Occipital lobe (tissue), 3 donors: ENCODE measurements at places on chromosomes 11 and 22.

DNA sequence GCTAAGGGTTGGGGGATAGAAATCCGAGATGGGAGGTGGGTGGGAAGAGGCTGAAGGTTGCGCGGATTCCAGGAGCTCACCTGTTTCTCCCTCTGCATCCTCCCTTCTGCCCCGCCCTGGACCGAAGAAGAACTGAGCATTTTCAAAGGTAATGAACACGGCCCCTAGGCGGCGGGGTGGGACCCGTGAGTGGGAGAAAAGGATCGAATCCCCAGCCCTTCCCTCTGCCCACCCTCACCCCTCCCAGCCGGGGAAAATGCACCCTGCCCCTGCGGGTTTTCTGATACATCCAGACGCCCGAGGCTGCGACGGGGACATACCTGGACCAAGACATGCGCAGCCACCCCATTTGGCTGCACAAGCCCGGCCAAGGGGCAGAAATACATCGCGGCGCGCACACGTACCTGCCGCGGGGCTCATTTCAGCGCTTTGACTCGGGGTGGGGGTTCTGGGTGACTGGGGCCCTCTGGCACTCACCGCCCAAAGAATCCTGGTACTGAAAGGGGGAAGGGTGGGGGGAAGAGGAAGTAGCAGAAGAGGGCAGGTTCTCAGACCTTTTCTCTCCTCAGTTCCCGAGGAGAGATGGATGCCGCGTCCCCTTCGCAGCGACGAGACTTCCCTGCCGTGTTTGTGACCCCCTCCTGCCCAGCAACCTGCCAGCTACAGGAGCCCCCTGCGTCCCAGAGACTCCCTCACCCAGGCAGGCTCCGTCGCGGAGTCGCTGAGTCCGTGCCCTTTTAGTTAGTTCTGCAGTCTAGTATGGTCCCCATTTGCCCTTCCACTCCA lies 6.0 kb downstream of the VSIG2 start:
- DNase-seq = no peak

DNA sequence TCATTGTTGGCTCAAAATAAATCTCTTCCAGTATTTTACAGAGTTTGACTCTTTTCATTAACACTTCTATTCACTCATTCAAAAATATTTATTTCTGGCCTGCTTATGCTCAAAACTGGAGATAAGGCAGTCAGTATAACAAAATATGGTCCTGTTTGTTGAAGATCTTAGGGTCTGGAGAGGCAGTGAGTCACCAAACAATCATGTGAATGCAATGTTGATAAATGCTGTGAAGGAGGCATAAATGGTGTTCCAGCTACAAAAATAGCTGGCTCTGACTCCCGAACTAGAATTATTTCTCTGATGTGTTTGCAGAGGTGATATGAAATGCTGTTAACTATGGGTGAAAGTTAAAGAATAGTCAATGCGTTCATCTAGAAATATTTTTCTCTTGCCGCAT lies 390.6 kb downstream of the AASDHPPT start:
- DNase-seq = no peak

DNA sequence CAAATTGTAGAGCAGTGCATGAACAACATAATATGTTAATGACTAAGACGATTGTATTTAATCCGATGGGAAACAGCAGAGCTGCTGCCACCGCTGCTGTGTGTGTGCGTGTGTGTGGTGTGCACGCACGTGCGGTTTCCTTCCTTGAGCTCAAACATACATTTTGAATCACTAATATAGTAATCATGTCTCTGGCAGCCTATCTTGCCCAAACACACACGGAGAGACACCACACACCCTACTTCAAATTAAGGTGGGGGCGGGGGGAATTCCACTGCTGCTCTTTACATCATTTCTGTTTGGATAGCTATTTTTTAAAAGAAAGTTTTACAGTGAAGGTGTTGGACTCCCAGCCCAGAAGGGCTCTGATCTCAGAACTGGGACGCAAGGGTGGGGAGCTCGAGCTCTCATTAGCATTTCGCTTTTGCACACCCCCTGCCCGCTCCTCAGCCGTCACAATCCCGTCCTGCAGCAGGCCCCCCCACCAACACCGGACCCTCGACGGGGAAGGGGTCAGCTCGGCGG lies 651 bp upstream of the FAM83F start:
- DNase-seq = no peak

DNA sequence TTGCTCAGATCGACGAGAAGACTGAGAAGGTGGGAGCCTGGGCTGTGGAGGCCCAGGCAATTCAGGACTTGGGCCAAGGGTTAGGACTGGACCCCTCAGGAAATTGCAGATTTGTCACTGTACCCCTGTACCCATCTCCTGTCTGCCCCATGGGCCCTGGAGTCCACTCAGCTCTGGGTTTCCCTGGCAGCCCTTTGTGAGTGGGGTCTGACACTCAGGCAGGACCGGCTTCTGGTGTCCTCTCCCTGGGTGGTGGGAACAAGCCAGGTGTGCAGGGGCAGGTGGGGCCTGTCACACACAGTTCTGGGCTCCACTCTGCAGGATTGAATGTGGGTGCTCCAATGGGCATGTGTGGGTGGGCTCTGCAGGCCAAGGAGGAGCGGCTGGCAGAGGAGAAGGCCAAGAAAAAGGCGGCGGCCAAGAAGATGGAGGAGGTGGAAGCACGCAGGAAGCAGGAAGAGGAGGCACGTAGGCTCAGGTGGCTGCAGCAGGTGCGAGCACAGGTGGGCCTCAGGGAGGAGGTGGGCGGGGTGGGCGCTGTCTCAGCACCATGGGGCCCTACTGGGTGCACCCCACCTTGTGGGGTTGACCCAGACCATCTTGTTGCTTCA lies 21.6 kb downstream of the INCENP start:
- no peak for DNase-seq

DNA sequence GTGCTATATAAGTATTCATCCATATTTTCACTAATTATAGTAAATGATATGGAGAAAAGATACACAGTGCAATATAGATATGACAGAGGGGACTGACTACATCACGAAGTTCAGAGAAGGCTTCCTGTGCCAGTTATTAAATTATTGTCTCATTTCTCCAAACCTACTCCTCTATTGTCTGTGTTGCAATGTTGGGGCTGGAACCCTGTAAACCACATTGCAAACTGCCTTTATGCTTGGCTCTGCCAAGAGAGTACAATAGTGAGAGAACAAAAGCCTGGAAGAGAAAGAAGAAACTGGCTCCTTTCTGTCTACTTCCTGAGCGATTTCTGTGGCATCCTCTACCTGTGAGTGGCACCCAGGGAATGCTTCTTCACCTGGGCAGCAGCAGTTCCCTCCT lies 46.4 kb downstream of the ME3 start:
- DNase-seq = no peak

DNA sequence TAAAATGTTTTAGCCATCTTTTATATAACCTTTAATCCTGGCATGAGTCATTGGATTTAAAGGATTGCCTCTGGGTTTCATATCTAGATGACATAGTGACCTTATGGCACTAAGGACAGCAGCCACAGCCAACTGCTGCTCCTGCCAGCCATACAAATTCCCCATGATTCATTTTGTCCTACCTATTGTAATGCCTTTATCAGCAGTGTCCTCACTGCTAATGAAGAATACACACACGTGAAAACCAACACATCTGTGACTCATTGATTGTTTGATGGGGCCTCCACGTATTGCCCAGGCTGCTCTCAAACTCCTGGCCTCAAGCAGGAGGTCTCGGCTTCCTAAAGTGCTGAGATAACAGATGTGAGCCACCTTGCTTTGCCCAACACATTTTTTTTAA lies 1.8 kb downstream of the LDHAL6A start:
- DNase-seq = no peak

DNA sequence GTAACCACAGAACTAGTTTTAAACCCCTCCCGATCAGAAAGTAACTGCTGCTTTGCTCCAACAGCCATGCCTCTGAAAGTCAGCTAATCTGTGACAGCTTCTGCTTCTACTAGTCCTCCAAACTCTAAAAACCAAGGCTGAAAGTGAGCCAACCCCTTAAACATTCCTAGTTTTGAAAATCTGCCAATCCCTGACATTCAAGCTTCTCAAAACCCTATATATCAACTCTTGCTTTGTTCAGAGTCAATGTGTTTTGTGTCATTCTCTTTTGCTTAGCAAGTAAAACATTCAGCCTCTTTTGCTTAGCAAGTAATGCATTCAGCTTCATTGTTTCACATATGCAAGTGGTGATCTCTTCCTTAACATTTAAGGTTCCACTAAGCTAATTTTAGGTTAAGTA lies 56.9 kb downstream of the ATG16L2 start:
- no peak for DNase-seq

DNA sequence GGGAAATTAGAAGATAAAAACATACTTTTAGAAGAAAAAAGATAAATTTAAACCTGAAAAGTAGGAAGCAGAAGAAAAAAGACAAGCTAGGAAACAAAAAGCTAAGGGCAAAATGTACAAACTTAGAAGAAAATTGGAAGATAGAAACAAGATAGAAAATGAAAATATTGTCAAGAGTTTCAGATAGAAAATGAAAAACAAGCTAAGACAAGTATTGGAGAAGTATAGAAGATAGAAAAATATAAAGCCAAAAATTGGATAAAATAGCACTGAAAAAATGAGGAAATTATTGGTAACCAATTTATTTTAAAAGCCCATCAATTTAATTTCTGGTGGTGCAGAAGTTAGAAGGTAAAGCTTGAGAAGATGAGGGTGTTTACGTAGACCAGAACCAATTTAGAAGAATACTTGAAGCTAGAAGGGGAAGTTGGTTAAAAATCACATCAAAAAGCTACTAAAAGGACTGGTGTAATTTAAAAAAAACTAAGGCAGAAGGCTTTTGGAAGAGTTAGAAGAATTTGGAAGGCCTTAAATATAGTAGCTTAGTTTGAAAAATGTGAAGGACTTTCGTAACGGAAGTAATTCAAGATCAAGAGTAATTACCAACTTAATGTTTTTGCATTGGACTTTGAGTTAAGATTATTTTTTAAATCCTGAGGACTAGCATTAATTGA lies 1.0 kb downstream of the MALAT1 start:
- no peak for DNase-seq

- DNase-seq = no peak
Measured at GRCh38 chr22:41540006-41540315, 4.3 kb downstream of the POLR3H start.

- no peak for DNase-seq
Measured at GRCh38 chr22:45007391-45008185, 2.2 kb downstream of the PHF21B start.

- no peak for DNase-seq
Measured at GRCh38 chr11:117087446-117087845, 10.8 kb downstream of the SIK3 start.

GRCh38 chr11:85787809-85788760 lies 22.9 kb downstream of the SYTL2 start:
- DNase-seq = no peak

DNA sequence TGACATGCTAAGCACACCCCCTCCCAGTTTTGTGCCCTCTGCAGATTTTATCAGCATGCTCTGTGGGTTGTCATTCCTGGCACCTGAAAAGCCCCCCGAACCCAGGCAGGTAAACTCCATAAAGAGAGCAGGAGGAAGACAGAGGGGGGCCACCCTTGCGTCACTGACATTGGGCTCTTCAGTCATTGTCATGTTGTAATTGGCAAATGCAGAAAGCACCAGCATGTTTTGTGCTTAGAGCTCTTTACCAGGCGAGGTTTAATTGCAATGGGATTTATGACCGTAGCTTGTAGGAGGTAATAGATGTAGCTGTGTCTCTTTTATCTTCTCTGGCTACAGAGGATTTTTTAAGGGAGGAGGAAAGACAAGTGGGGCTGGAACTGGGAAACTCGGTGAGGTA lies 201.7 kb downstream of the GRIK4 start:
- no peak for DNase-seq

DNA sequence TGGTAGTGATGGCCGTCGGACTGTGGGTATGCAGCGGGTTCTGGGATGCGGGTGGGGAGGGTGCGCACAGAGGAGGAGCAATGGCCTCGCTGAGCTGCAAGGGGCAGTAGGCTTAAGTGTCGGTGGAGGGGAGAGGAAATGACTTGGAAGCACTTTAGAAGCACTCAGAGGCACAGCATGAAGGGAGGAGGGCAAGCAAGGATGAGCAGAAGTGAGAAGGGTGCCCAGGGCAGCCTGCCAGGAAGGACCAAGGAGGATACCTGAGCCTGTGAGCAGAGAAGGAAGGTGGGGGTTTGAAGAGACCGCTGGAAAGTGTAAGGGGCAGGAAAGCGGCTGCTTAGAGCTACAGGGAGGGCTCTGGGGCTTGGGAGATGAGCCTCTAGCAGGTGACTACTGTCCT lies 330 bp downstream of the SLC5A1 start:
- no peak for DNase-seq

GRCh38 chr11:127114035-127114434 lies 113.5 kb upstream of the KIRREL3 start:
- DNase-seq = no peak

DNA sequence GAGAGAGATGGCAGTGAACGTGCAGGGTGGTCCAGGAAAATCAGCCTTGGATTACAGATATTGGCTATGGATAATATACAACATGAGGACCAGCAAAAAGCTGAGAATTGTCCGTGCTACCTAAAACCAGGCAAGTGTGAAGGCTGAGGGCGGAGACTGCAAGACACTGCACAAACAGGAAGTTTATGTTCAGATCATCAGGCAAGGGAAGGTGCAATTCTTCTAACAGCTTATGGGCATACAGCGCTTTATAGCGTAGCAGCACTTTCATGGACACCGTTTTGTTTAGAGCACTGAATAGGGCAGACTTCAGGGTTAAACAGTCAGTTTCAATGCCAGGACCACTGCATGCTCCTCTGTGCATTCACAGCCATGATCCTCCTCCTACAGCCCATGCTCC lies 93.1 kb upstream of the TMEM45B start:
- no peak for DNase-seq

- no peak for DNase-seq
Measured at GRCh38 chr11:127993788-127994187, 593.6 kb downstream of the ETS1 start.

DNA sequence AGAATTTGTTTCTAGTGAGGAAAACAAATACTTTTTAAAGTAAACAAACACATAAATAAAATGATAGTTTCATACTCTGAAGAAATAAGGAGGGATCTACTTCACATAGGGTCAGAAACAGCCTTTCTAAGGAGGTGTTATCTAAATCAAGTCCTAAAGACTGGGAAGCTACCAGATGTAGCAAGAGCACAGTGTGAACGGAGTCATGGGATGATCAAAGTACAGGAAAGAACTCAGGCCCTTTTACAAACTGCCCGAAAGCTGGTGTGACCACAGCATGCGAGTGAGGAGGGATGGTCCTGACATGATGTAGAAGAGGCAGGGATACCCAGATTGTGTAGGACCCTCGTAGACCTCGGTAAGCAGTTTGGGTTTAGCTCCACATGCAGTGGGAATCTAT lies 102.8 kb downstream of the ARHGAP32 start:
- no peak for DNase-seq

- no peak for DNase-seq
Measured at GRCh38 chr22:30115705-30116104, 35.4 kb downstream of the HORMAD2 start.
